CD8-positive, alpha-beta memory T cell (primary cell): ENCODE measurements at places on chromosomes 5 and 9. TPM values are rescaled to one million over a fixed set of nuclear protein-coding genes. Genes with fewer than 3 reads are reported as not detected.
A peak's percentile ranks its signal among the peaks of the same experiment; 100 is the strongest.

DNA sequence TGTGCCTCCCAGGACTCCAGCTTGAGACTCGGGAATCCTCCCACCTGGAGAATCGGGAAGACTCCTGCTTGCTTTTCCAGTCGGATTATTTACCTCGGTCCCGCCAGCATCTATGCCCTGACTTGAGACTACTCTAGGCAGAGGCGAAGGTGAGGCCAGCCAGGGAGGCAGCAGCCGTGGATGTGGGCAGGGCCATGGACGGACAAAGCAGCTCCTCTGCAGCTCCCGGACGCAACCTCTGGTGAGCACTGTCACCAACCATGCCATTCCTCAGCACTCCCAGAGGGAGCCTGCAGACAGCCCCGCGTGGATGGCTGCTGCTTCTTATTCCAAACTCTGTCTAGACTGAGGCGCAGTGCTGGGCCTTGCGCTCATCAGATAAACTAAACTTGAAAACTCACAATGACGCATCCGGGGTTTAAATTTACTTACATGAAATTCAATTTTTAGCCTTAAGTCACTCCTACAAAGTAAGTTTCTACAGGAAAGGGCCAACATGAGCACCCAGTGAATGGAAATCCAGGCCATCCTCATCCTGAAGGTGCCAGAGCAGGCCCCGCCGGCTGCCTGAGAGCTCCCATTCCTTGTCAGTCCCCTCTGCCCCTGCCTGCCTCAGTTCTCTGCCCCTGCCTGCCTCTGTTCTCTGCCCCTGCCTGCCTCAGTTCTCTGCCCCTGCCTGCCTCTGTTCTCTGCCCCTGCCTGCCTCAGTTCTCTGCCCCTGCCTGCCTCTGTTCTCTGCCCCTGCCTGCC, 17.8 kb downstream of the MED10 start:
- no peak for DNase-seq
- peaks cover 20% of the 10 kb centered on the region for H3K4me1 ChIP-seq
- no peak overlapping the region for H3K27ac ChIP-seq
- H3K27me3 ChIP-seq = no peaks in the 10 kb centered on the region
- H3K4me3 ChIP-seq = peak overlapping the region; percentile 29
- no peaks in the 10 kb centered on the region for H3K36me3 ChIP-seq

- H3K27me3 ChIP-seq = peaks cover 72% of the 10 kb centered on the region
- peaks cover 32% of the 10 kb centered on the region for H3K4me1 ChIP-seq
- no peak overlapping the region for H3K27ac ChIP-seq
- no peak overlapping the region for H3K4me3 ChIP-seq
These were observed 960 bp downstream of the NR2F1 start for GRCh38 chr5:93583768-93584595.

GRCh38 chr5:3143382-3143781, 391.9 kb upstream of the IRX2 start:
- no peak for DNase-seq
- no peaks in the 10 kb centered on the region for H3K36me3 ChIP-seq
- no peaks in the 10 kb centered on the region for H3K27me3 ChIP-seq
- no peak overlapping the region for H3K4me3 ChIP-seq

Gene SOX30
- 0.09 TPM for total RNA-seq

Gene ENHO
- total RNA-seq = 0.35 TPM

DNA sequence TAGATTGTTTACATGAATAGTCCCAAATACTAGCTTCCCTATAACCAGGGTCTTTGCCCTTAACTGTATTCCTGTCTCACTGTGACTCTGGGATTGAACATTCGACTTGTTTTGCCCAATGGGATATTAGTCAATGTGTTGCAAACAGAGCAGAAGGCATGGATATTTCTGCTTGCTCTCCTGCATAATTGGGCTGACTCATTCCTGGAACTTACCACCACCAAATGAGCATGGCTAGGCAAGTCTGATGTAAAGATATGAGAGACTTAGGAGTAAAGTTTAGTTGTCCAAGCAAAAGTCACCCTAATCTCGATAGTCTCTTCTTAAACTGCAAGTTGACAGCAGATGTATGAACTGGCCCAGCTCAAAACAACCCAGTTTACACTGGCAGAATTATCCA, 273.5 kb upstream of the CCNG1 start:
- no peak overlapping the region for H3K27ac ChIP-seq
- H3K27me3 ChIP-seq = no peaks in the 10 kb centered on the region
- no peak overlapping the region for H3K4me3 ChIP-seq
- H3K36me3 ChIP-seq = no peaks in the 10 kb centered on the region
- H3K4me1 ChIP-seq = no peaks in the 10 kb centered on the region

DNA sequence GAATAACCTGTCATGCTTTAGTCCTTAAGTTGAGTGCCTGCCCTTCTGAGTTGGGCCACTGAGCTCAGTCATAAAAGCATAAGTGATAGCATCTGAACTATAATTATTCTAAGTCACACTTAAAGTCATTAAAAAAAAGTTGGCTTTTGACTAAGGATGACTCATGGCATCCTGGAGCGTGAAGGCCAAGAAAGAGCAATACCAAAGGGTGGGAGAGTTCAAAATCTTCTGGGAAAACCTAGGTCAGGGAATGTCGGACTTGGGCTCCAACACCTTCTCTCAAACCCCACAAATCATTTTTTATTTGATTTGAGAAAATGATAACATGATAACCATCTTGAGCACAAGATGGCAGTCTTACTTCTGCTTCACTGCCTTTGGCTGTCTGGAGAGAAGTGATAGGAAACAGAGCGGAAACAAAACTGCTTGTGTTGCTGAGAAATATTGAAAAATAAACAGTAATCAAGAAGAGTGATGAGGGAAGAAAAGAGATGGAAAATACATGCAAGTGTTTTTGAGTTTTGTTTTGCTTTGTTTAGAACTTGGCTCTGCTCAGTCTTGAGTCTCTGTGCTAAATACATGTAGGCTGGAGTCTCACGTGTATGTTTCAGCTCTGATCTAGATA, 16.9 kb upstream of the NTRK2 start:
- no peaks in the 10 kb centered on the region for H3K4me1 ChIP-seq
- no peak for DNase-seq
- no peaks in the 10 kb centered on the region for H3K27me3 ChIP-seq
- no peak overlapping the region for H3K27ac ChIP-seq
- H3K4me3 ChIP-seq = no peak overlapping the region

Gene SLC6A7
- not detected for total RNA-seq

- peaks cover 92% of the 10 kb centered on the region for H3K4me1 ChIP-seq
- DNase-seq = peak; percentile 69
- peak overlapping the region; percentile 35 for H3K4me3 ChIP-seq
- H3K27me3 ChIP-seq = no peaks in the 10 kb centered on the region
- peak overlapping the region; percentile 2 for H3K27ac ChIP-seq
These were observed 30.8 kb downstream of the LCP2 start for GRCh38 chr5:170266570-170267381.
